ENCODE measurements at places on chromosomes 1 and 21. TPM values are rescaled to one million over a fixed set of nuclear protein-coding genes. Genes with fewer than 3 reads are reported as not detected.
A peak's percentile ranks its signal among the peaks of the same experiment; 100 is the strongest.

DNA sequence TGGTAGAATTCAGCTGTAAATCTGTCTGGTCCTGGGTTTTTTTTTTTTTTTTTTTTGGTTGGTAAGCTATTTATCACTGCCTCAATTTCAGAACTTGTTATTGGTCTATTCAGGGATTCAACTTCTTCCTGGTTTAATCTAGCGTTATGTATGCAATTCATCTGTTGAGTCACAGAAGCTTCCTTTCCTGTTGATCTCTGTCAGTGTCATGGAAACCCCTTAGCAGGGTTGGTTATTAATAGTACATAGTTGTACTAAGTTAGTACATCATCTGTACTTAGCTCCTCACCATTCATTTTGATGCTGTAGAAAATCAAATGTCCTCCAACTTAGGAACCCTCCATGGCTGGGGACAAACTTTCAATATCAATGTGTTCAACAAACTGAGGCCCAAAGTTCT is 51.0 kb upstream of the BARHL2 start:
- no peak overlapping the region for H3K4me3 ChIP-seq
- H3K4me1 ChIP-seq: no peaks in the 10 kb centered on the region
- peaks cover 8% of the 10 kb centered on the region for H3K27me3 ChIP-seq
- H3K36me3 ChIP-seq: no peaks in the 10 kb centered on the region
- no peak overlapping the region for H3K27ac ChIP-seq

DNA sequence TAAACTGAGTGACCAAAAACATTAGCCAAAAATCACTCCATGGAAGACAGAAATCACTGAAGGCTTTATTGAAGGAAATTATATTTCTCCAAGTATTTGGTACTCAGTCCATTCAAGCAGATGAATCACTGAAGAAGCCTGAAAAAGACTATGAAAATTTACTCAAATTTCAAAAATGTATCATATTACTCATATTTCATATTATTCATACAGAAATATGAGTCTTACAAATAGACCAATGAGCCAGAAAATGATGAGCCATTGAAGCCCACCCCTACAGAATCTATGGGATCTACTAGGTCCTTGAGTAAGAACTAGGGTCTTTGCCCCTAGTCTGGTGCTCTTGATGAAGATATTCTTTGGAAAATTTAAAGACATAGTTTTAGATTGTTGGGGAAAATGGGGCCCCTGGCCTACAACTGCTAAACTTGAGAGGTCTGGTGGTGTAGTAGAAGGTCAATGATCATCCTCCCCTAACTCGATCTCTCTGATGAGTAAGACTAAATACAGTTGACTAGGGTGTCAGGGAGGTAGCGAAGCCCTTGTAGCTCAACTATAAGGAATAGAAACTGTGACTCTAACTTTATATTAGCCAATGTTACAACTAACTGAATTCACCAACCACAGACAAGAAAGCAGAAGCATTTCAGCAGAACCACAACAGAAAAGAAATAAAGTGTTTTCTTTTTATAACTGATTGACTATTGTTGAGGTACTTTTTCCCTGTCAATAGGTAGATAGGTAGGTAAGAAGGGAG is 81.0 kb downstream of the NOTCH2 start:
- peak overlapping the region; percentile 53 for H3K4me3 ChIP-seq
- peak overlapping the region; percentile 59 for H3K27ac ChIP-seq
- peaks cover 40% of the 10 kb centered on the region for H3K36me3 ChIP-seq
- peaks cover 46% of the 10 kb centered on the region for H3K4me1 ChIP-seq

DNA sequence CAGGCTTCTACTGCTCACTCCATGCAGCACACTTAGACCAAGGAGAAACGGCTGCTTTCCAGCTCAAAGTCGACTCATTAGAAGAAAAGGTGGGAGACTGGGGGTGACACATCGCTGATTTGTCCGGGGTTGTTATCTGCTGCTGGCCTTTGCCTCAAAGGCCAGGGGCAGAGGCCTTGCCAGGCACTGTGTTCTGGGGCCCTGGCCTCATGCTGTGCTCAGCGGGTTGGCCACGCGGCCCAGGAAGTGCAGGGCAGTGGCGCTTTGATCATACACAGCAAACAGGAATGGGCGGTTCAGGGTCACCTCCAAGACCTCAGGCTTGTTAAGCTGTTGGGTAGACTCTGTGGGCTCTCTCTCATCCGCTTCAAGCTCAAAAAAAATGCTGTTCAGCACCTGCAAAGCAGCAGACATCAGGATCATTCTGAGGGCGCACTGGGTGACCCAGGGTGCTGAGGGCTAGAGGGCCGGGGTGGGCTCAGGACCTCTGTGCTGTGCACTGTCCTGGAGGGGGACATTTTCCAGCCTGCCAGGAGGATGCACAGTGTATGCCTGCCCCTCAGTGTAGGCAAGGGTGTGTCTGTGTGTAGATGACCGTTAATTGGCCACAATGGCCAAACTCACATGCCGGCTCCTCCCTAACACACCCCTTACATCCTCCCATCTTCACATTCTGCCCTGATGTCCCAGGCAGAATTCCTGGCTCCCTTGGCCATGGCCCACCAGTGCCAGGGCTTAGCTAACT is 10.8 kb downstream of the AGT start:
- DNase-seq: no peak
- H3K4me3 ChIP-seq: no peak overlapping the region
- H3K27ac ChIP-seq: no peak overlapping the region
- peaks cover 8% of the 10 kb centered on the region for H3K27me3 ChIP-seq
- H3K36me3 ChIP-seq: no peaks in the 10 kb centered on the region

- DNase-seq: no peak
- H3K27ac ChIP-seq: no peak overlapping the region
- no peaks in the 10 kb centered on the region for H3K36me3 ChIP-seq
- H3K27me3 ChIP-seq: peaks cover 3% of the 10 kb centered on the region
Measured at GRCh38 chr21:39057121-39057520, 126.1 kb downstream of the PSMG1 start.

DNA sequence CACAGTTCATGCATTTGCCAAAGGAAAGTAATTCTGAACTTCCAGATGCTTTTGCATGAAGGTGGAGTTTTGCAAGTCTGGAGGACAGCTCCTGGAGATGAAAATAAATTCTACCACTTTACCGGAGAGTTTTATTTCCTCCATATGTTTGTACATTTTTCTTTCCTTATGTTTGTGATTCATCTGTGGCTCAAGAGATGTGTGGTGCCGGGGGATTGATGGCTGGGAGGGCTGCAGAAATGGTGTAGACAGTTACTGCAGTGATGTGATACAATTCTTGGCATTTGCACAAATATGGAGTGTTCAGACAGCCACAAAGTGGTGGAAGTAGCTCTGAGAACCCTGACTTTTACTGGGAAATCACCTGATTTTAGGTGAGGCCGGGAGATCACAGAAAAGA is 58.5 kb upstream of the ASB17 start:
- no peaks in the 10 kb centered on the region for H3K4me1 ChIP-seq
- no peak overlapping the region for H3K4me3 ChIP-seq
- peaks cover 9% of the 10 kb centered on the region for H3K27me3 ChIP-seq
- no peak overlapping the region for H3K27ac ChIP-seq
- no peak for DNase-seq
- H3K36me3 ChIP-seq: no peaks in the 10 kb centered on the region

DNA sequence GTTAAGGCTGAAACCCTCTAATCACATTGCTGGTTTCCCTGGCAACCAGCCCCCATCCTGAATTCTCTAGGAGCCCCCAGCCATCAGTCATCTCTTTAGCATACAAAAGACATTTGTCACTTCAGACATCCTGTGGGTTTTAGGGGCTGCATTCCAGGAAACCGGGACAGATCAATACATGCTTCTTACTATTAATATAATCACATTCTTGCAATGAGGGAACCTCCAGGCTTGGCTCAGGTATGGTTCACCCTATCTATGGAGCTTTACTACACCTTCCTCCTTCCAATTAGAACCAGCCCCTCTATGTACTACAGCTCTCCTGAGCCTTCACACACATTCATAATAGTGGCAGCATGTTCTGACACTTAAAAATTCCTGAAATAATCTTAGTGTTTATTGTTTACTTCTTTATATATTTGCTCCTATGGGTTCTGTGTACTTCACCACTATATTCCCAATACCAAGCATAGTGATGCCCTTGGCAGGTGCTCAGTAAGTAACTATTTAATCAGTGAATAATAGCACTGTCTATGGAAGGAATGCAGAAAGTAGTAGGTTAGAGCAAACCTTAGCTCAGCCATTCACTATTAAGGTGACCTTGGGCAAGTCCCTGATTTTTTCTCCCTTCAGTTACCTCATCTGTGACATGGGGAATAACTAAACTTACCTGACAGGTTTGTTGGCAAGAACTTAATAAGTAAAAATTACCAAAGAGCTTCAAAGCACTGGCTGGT is 59.6 kb downstream of the ZNF678 start:
- no peaks in the 10 kb centered on the region for H3K36me3 ChIP-seq
- no peak for DNase-seq
- H3K4me1 ChIP-seq: no peaks in the 10 kb centered on the region
- no peak overlapping the region for H3K4me3 ChIP-seq

Gene PODN
- not detected for total RNA-seq

DNA sequence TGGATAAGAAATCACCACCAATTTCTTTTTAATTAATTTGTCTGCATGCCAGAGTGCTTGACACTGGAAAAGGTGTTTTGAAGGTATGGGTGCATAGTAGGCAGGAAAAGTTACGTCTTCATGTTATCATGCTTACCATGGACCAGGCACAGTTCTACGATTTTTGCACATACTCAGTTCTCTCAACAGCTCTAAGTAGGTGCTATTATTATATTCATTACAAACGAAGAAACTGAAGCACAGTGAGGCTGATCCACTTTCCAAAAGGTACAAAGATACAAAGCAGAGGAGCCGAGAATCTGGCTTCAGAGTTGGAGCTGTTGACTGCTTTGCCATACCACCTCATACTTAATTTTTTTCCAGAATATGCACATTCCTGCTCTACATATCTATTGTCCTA is 306.4 kb downstream of the PBX1 start:
- no peaks in the 10 kb centered on the region for H3K36me3 ChIP-seq
- H3K4me3 ChIP-seq: no peak overlapping the region
- H3K27me3 ChIP-seq: no peaks in the 10 kb centered on the region

Gene LRRC53
- total RNA-seq: not detected

DNA sequence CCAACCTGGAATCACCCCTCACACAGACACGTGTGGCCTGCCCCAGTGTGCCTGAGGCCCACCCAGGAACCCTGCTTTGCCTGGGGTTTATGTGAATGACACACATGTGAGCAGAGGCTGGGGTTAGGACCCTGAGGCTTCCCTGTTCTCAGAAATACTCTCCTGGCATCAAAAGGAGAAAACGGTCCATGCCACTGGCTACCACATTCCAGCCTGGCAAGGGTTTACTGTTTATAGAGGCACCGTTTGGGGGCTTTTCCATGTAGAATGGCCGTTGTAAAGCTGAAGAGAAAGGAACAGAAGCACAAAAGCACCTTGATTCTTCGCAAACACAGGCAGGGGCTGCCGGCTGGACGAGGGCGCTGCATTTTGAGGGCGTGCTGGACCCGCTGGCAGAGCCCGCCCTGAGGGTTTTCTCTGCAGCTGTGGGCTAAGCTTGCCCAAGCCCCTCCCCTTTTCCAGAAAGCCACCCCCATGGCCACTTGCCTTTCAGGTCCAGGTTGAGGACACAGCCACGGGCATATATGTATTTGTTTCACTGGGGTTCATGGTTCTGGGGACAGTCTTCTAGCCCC is 13.0 kb downstream of the TFF3 start:
- no peak for DNase-seq
- peaks cover 7% of the 10 kb centered on the region for H3K27me3 ChIP-seq
- H3K4me1 ChIP-seq: peaks cover 15% of the 10 kb centered on the region
- H3K4me3 ChIP-seq: no peak overlapping the region
- no peak overlapping the region for H3K27ac ChIP-seq

- H3K4me3 ChIP-seq: no peak overlapping the region
- no peaks in the 10 kb centered on the region for H3K36me3 ChIP-seq
- peaks cover 22% of the 10 kb centered on the region for H3K27me3 ChIP-seq
- H3K27ac ChIP-seq: no peak overlapping the region
- no peaks in the 10 kb centered on the region for H3K4me1 ChIP-seq
- DNase-seq: no peak
Measured at GRCh38 chr1:115337276-115337632, 795 bp downstream of the NGF start.

Gene SLC37A1
- total RNA-seq: 21.9 TPM

GRCh38 chr1:37999430-38000232 is 5.7 kb downstream of the FHL3 start:
- peak overlapping the region; percentile 71 for H3K4me3 ChIP-seq
- DNase-seq: no peak
- H3K27me3 ChIP-seq: no peaks in the 10 kb centered on the region
- peak overlapping the region; percentile 85 for H3K27ac ChIP-seq
- peaks cover 26% of the 10 kb centered on the region for H3K36me3 ChIP-seq

Gene S100A5
- 1.3 TPM for total RNA-seq

DNA sequence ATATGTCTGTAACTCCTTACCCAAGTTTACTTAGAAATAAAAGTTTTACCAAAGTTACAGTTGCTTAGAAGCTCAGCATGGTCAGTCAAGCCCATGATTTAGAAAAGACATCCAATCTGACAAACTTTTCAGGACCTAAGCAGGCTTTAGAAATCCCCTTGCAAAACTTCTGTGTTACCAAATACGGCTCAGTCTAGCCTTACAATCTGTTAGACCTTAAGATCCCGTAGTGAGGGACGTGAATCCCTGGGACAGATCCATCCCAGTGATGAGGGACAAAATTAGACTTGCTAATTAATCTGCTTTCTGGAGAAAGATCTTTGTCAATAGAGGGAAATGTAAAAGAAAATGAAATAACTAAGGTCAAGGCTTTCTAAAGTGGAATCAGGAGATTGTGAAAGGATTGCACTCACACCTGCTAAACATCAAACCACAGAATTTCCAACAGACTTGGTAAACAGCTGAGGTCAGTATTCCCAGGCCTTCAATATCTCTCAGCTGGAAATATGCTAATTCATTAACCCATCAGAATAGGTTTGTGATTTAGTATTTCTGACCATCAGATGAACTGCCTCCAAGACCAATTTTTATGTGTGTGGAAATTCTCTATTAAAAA is 375.3 kb downstream of the DUSP10 start:
- H3K27ac ChIP-seq: no peak overlapping the region
- H3K36me3 ChIP-seq: no peaks in the 10 kb centered on the region
- H3K4me1 ChIP-seq: no peaks in the 10 kb centered on the region

Gene PLA2G2C
- total RNA-seq: 0.44 TPM

Gene BTG2
- total RNA-seq: 137 TPM

DNA sequence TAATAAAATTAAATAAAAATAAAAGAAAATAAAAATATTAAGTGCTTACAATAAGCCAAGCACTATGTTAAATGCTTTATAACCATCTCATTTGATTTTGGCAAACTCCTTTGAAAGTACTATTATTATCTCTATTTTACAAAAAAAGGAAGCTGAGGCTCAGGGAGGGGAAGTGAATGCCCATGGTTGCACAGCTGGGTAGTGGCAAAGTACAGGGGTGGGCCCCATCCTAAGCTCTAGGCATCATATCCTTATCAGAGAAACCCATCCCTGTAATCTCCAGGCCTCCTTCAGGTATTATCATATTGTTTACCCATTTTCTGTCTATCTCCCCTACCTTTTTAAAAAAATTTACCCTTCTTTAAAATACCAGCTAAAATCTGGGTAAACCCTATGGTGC is 2.3 kb upstream of the MED18 start:
- H3K27me3 ChIP-seq: peaks cover 2% of the 10 kb centered on the region
- H3K27ac ChIP-seq: no peak overlapping the region
- peaks cover 10% of the 10 kb centered on the region for H3K36me3 ChIP-seq
- H3K4me3 ChIP-seq: no peak overlapping the region
- H3K4me1 ChIP-seq: peaks cover 13% of the 10 kb centered on the region

GRCh38 chr21:42530167-42530518 is 16.5 kb downstream of the SLC37A1 start:
- H3K27ac ChIP-seq: peak overlapping the region; percentile 63
- peaks cover 45% of the 10 kb centered on the region for H3K4me1 ChIP-seq
- no peak for DNase-seq
- peaks cover 28% of the 10 kb centered on the region for H3K36me3 ChIP-seq

Gene PRAMEF18
- not detected for total RNA-seq

- H3K27me3 ChIP-seq: peaks cover 36% of the 10 kb centered on the region
- no peaks in the 10 kb centered on the region for H3K36me3 ChIP-seq
- H3K27ac ChIP-seq: peak overlapping the region; percentile 62
- no peak for DNase-seq
- H3K4me3 ChIP-seq: peak overlapping the region; percentile 86
- H3K4me1 ChIP-seq: peaks cover 51% of the 10 kb centered on the region
Measured at GRCh38 chr1:156658945-156659574, 17.1 kb downstream of the BCAN start.

Data from activated T-helper 1 cell treated with anti-CD3 and anti-CD28 coated beads, Interleukin-12 subunit alpha, Interleukin-12 subunit beta, Interleukin-2, Interleukin-4 antibody, amounts not matched to agents 30 ng/mL and 10 ng/mL and 1 ng/mL, durations not matched to agents 14 hours and 24 hours and 36 hours (primary cell).